Urinary bladder (tissue), 4 donors: ENCODE measurements at places on chromosomes 16 and 17. TPM values are rescaled to one million over a fixed set of nuclear protein-coding genes. Genes with fewer than 3 reads are reported as not detected.

MYOCD gene
- total RNA-seq = 59.5 TPM

DNA sequence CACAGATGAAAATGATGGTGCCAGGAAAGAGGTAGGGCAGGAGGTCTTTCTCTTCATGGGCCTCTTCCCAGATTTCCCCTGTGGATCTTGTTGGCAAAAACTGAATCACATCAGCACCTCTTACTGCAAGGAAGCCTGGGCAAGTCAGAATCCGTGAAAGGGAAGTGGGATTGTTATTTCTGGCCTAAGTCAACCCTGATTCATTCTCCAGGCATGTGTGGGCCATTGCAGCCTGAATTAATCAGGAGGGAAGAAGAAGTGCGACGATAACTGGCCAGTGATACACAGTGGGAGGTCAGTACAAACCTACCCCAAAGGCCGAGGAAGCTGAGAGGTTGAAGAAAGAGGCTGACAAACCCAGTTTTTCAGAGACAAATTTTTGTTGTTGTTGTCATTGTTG lies 17.9 kb upstream of the NSMCE1 start:
- no peak for DNase-seq

PLK1 gene
- total RNA-seq = 3.5 TPM

KRT20 gene
- 23.2 TPM for total RNA-seq

DNA sequence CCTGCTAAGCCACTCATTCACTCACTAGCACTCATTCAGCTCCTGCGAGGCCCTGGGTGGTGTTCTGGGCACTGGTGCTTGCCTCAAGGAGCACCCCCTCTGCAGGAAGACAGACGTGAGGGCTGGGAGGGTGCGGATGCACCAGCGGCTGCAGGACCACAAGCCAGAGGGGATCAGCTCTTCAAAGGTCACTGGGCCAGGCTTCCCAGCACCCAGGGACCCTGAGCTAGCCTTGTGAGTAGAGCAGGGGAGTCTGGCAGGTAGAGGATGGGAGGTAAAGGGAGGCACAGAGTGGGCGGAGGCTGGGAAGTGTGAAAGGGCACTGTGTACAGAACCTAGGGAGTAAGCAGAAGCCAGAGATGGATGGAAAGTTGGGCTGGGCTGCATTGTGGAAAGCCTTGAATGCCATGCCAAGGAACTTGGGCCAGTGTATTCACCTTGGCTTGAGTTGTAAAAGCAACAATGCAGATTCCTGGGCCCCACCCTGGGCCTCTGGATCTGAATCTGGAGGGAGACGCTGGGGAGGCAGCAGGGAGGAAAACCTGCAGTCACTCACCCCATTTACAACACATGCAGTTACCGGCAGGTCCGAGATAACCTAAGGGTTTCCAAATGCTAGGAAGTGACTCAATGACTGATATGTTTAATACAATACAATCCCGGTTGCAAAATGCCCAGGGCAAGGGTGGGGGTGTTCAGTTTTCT lies 1.7 kb downstream of the IL4R start:
- DNase-seq = no peak

DNA sequence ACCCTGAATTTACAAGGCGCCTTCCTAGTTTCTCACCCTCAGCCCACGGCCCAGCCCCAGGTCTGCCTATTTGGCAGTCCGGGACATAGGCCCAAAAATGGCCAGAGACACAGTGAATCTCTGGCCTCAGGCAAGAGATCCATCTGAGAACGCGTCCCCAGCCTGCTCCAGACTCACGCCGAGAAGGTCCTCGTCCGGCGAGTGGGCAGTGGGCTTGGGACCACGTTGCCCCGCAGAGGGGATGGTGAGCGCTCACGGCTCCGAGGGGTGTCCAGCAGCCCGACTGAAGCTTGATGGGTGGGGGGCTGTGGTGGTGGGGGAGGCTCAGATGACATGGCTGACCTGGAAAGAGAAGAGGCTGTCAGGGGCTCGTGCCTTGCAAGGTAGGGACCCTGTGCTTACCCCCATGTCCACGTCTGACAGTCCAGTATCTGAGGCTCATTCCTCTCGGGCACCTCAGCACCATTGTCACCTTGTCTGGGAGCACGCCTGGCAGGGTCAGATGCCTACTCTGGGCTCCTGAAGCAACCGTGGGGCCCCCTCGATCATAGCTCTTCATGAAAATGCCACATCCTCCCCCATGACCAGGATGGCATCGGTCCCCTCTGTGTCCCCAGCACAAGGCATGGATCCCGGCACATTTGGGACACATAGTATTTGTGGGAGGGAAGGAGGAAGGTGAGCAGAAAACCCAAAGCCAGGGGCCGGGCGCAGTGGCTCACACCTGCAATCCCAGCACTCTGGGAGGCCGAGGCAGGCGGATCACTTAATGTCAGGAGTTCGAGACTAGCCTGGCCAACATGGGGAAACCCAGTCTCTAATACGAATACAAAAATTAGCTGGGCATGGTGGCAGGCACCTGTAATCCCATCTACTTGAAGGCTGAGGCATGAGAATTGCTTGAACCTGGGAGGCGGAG lies 9.6 kb downstream of the CARHSP1 start:
- no peak for DNase-seq

DNA sequence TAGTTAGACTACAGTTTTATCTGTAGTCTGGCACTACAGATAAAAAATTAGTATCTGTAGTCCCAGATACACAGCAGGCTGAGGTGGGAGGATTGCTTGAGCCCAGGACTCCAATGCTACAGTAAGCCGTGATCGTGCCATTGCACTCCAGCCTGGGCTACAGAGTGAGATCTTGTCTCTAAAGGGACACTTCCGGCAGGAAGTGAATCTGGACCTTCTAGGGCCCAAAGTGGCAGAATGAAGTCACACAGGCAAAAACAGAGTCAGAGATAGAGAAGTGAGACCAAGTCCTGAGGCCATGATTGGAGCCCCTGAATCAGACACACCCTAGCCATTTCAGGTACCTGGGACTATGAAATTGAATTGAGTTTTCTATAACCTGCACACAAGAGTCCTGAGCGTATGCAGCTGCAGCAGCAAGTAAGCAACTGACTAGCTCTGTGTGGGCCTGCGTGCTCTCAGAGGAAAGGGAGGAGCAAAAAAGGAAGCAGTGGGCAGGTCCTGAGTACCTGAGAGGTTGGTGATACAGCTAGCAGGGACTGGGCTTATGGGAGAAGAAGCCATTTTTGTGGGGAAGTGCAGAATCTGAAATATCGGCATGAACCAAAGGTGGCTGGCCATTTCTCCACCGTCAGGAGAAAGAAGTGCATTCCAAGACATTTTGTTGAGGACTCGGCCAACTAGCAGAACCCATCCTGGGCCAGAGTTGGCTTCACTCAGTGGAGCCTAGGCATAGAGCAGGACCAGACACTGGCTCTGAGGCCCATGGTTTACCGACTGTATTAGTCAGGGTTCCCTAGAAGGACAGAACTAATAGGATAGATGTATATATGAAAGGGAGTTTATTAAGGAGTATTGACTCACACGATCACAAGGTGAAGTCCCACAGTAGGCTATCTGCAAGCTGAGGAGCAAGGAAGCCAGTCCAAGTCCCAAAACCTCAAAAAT lies 27.2 kb upstream of the BRD7 start:
- no peak for DNase-seq

- DNase-seq = no peak
Measured at GRCh38 chr17:46194393-46195216, 1.4 kb upstream of the KANSL1 start.

RUNDC3A gene
- 2.0 TPM for total RNA-seq

DNA sequence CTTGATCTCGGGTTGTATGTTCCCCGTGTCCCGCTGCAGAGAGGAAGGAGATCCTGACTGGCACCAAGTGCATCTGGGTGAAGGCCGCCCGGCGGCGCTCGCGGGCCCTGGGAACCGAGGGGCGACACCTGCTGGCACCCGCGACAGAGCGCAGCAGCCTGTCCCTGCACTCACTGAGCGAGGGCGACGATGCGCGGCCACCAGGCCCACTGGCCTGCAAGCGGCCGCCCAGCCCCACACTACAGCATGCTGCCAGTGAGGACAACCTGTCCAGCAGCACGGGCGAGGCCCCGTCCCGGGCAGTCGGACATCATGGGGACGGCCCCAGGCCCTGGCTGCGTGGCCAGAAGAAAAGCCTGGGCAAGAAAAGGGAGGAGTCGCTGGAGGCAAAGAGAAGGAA lies 7.5 kb downstream of the BTBD17 start:
- DNase-seq = no peak

- no peak for DNase-seq
Measured at GRCh38 chr16:50099957-50100648, 34.3 kb downstream of the HEATR3 start.

GRCh38 chr17:72886622-72887021 lies 205.9 kb downstream of the SLC39A11 start:
- DNase-seq = no peak

TMEM92 gene
- 1.0 TPM for total RNA-seq

DNA sequence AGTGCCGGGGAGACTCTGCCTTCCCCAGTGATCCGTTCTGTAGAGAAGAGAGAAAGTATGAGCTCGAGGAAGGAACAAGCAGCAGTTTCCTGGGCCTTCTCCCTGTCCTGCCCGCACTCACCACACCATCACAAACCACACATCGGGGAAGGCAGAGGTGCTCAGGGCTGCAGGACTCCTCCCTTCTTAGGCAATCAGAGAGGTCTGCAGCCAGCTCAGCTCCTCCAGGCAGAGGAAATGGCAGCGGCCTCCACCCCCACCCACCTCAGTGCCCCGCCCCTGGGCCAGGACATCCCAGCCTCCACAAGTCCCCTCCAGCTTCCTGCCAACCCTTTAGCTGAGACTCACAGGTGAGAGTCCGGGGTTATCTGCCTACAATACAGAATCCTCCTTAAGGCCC lies 2.0 kb downstream of the ZNF319 start:
- no peak for DNase-seq

DNA sequence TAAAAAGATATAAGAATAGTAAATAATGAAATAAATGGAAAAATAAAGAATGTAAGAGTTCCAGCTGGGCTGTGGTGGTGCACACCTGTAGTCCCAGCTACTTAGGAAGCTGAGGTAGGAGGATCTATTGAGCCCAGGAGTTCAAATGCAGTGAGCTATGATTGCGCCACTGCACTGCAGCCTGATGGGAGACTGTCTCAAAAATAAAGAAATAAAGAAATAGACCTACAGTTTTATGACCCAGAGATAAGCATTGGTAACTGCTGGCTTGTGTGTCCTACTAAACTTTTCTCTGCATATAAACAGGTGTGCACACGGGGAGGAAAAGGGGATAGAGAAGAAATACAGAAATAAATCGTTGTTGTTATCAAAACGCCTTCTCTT lies 7.8 kb upstream of the PDP2 start:
- no peak for DNase-seq

DNA sequence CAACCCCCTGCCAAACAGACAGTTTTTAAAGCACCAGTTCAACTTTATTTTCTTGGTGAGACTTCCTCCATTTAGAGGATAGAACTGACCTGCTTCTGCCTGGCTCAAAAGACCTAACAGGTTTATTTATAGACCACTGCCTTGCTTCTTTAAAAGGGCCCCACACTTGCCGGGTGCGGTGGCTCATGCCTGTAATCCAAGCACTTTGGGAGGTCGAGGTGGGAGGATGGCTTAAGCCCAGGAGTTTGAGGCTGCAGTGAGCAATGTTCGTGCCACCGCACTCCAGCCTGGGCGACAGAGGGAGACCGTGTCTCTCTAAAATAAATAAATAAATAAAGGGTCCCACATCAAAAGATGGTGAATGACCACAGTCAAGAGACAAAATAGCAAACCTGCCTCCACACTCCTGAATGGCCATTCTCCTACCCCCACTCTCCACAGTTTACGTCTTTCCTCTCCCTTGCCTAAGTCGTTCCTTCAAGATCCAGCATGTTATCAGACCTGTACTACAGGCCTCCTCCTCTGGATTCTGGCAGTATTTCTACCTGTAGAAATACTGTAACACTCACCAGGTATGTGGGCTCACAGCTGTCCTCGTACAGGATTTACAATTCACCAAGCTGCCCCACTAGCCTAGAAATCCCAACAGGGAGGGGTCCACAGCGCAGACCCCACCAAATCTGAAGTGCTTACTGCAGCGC lies 95.6 kb downstream of the SMG6 start:
- DNase-seq = no peak
